ENCODE measurements at places on chromosomes 2 and 18.
A peak's percentile ranks its signal among the peaks of the same experiment; 100 is the strongest.

- no peak for DNase-seq
Measured at GRCh38 chr2:197278799-197279763, 31.5 kb downstream of the ANKRD44 start.

DNA sequence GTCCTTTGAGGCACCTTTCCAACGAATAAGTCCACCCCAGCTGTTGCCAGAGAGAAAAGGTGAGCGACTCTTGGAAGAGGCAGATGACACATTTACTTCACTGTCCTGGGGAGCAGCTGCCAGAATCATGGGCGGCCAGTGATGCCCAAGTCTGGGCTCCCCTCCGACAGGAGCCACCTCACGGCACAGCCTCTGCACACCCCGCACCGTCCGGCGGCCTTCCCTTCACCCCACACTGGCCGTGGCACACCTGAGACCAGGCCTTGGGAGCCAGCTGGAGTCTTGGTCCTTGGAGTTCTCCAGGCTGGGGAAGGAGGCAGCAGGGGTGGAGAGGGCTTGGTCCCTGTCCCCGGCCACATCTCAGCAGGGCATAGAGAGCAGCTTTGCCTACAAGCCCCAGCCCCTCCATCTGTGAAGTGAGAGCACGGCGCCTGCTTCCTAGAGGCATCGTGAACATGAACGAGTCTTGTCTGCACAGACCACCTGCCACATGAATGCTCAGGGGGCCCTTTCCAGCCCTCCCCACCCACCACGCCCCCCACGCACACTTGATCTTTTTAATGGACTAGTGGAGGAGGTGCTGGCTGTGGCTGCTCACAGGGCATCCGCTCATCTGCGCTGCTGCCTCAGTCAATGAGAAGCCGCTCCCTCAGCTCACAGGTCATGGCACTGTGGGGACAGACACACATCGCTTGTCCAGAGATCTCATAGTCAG is 400.2 kb upstream of the MYT1L start:
- no peak for DNase-seq

- no peak for DNase-seq
Measured at GRCh38 chr2:191209340-191209739, 35.9 kb upstream of the MYO1B start.

- DNase-seq = no peak
Measured at GRCh38 chr2:101362777-101363176, 24.5 kb downstream of the CREG2 start.

DNA sequence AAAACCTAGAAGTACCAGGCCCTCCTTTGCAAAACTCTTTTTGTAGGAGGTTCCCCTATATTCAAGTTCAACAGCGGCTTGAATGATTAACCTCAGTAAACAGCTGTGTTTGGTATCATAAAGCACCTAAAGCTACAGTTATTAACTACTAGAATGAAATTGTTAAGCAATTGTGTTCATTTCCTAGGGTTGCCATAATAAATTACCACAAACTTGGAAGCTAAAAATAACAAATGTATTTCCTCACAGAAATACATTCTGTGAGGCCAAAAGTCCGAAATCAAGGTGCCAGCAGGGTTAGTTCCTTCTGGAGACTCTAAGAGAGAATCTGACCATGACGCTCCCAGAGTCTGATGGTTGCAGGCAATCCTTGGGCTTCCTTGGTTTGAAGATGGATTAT is 202.1 kb upstream of the ACVR2A start:
- no peak for DNase-seq

DNA sequence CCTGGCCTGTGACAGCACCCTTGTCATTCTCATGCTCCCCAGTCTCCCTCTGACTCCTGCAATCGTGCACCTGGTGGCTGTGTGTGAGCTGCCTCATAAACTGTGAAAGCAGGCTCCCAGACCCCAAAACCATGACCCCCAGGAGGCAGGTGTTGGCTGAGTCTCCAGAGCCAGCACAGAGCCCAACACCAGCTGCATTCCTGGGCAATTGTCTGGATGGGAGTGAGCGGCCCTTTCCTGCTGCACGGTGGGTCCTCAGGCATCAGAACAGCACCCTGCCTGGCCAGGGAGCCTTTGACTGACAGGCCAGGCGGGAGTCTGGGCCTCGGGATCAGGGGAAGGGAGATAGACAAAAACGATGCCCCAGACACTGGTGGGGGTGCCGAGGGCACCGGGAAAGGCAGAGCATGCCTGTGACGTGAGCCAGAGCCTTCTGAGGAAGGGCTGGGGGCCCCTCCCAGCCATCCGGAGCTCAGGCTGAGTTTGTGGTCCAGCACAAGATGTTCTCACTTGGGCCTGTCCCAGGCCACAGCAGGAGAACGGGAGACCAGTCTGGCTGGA is 135.1 kb upstream of the GPC1 start:
- no peak for DNase-seq

DNA sequence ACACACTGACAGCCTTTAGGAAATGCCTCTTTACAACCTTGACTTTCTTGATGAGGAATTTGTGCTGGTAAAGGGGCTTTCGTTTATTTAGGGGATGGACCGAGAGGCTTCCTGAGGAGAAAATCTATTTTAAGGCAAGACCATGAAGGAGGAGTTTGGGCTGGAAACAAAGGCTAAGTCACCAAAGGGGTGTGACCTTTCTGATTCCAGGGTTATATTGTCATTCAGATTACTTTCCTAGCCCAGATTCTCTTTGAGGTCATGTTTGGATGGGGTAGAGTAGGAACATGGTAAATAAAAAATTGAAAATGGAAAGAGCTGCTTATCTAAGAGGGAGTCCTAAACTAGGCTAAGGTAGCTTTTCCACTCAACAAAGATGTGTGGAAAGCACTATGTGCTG is 77.1 kb upstream of the UGP2 start:
- no peak for DNase-seq

GRCh38 chr18:45161850-45162249 is 453.4 kb upstream of the SLC14A2 start:
- no peak for DNase-seq

GRCh38 chr2:112138159-112139032 is at the start of gene FBLN7:
FBLN7 (plus strand) TSS chr2:112138385; CDS start chr2:112138656, 271 bp downstream.
- peak; percentile 13 for DNase-seq

DNA sequence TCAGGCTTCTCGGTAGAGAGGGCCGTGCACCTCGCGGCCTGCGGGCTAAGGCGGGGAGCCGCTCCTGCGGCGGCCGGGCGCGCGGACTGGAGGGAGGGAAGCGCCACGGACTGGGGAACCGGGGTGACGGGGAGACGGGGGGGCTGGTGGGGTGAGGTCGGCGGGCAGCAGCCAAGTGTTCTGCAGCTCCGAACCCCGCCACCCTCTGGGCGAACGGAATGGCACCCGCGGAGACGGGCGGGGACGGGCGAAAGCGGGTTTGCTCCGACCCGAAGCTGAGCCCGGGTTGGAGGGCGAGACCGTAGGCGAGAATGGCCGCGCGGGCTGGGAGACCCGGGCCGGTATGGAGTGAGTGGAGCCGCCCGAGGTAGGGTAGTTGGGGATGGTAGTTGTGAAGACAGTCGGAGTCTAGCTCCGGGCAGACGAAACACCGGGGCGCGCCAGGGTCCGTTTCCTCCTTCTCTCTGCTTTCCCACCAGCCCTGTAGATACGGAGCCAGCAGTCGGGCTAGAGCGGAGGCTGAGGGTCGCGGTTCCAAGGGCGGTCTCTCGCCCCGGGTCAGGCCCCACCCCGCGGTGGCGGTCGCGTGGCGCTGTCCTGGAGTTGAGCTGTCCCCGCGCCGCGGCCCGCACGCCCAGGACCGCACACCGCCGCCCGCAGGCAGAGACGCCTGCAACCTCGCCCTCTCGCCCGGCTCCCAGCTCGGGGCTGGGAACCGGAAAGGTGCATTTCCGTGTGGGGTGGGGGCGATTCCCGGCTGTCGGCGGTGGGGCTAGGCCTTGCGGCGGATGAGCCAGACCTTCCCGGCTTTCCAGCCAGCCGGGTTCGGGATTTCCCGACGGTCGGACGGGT is 160.3 kb upstream of the SIX2 start:
- DNase-seq = no peak

DNA sequence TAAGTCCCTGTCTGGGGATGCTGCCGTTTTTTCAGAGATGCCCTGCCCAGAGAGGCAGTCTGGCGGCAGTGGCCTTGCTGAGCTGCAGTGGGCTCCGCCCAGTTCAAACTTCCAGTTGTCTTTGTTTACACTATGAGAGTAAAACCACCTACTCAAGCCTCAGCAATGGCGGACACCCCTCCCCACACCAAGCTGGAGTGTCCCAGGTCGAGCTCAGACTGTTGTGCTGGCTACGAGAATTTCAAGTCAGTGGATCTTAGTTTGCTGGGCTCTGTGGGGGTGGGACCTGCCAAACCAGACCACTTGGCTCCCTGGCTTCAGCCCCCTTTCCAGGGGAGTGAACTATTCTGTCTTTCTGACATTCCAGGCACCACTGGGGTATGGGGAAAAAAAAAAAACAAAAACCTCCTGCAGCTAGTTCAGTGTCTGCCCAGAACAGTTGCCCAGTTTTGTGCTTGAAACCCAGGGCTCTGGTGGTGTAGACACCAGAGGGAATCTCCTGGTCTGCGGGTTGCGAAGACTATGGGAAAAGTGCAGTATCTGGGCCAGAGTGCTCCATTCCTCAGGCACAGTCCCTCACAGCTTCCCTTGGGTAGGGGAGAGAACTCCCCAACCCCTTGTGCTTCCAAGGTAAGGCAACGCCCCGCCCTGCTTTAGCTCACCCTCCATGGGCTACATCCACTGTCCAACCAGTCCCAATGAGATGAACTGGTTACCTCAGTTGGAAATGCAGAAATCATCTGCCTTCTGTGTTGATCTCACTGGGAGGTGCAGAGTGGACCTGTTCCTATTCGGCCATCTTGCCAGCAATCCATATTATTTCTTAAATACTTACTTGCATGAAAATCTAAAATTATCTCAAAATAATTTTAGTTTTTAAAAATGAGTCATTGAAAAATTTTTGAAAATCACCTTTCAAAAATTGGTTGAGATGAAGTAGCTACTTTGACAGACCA is 338.0 kb downstream of the OSR1 start:
- DNase-seq = no peak

DNA sequence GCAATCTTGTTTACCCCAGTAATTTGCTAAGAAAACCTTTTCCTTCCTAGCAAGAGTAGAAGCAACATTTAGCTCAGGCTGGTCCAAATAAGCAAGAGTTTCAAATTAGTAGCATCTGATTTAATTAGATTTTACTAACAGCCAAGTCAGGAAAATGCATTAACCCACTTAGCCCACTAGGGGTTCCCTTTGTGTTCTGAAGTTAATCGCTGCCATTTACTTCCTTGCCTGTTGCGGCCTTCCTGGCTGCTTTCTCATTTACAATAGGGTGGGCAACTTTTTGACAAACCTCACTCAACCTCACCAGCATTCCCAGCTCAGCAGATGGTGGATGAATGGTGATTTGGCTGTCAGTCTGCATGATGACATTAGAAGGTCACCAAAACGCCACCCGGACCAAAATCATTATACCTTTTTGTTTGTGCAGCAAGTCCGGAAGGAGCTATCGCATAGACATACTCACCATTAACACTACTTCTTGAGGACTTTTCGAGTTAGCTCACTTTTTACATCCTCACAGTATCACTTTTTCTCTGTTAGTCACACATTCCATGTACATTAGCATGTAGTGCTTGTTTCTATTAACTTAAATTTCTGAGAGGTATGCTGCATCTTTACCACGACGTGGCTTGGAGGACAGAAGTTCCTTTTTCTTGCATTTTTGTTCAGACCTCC is 101.5 kb upstream of the SETBP1 start:
- no peak for DNase-seq

DNA sequence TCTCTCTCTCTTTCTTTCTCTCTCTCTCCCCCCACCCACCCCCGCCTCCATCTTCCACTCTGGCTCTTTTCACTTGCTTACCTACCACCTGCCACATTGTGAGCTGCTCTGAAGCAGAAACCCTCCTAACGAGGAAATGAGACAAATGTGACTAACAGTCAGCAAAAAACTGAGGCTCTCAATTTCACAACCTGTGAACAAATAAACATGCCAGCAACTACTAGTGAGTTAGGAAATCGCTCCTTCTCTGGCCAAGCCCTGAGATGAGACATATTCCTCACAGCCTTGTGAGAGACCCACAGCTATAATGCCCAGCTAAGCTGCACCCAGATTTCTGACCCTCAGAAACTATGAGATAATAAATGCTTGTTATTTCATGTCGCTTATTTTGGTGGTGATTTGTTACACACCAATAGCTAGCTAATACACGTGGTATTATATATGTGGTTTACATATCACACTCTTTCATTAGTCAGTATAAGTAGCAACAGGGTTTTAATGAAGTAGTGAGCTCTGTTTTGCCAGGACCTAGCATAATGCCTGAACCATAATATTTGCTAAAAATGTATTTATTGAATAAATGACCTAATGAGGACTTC is 8.4 kb upstream of the ZNF521 start:
- no peak for DNase-seq

DNA sequence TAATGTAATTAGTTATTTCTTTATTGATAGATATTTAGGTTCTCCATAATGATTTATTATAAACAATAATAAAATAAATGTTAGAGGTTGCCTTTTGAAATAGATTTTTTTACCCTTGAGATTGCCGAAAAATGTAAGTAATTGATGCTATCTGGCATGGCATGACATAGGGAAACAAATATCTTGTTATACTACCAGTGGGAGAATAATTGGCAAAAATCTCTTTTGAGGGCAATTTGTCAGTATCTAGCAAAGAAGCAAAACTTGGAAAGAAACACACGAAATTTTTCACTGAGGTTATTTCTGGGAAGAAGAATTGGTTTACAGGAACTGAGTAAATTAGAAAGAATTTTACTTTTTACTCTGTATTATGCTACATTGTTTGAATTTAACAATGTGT is 547.2 kb upstream of the SETBP1 start:
- no peak for DNase-seq

GRCh38 chr2:63729831-63730230 is 111.9 kb upstream of the UGP2 start:
- DNase-seq = no peak

DNA sequence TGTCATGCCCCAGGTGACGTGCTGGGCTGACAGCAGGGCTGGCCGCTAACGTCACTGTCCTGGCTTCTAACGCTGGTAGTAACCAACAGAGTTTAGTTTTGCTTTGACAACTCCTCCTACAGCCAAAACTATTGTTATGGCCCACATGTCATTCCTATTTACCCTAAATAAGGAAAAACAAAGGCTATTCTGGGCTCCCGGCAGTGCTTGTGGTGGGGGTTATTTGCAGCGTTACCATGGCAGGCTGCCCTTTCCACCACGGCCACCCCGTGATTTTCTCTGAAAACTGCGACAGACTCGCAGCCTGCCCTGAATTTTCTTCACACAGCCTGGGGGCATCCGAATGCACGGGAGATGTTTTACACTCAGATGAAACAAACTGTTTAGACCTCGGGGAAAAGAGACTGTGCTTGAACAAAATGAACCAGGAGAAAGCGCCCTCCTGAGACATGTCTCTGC is 115.2 kb downstream of the FAM210A start:
- no peak for DNase-seq

- no peak for DNase-seq
Measured at GRCh38 chr2:183996825-183997793, 601.2 kb upstream of the ZNF804A start.

DNA sequence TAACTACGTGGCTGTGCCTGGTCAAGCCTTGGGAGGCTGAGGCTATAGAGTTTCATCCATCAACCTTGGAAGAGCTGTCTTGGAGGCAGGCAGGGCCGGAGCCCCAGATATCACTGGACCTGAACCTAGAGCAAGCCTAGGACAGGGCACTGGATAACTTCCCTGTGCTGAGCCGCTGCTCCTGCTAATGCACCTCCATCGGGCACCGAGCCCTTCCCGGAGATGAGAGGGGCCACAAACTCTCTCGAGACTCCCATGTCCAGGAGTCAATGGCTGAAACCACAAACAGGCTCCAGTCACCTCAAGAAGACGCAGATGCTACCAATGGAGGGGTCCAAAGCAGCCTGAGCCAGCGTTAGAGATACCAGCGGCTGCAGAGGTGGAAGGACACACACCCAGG is 866.0 kb downstream of the LRP1B start:
- no peak for DNase-seq
